ENCODE measurements at places on chromosomes 5 and 9.

- no peak for DNase-seq
These were observed 8.0 kb upstream of the UBAC1 start for GRCh38 chr9:135969064-135969683.

- DNase-seq: no peak
These were observed 52.7 kb downstream of the PLK2 start for GRCh38 chr5:58407042-58407719.

DNA sequence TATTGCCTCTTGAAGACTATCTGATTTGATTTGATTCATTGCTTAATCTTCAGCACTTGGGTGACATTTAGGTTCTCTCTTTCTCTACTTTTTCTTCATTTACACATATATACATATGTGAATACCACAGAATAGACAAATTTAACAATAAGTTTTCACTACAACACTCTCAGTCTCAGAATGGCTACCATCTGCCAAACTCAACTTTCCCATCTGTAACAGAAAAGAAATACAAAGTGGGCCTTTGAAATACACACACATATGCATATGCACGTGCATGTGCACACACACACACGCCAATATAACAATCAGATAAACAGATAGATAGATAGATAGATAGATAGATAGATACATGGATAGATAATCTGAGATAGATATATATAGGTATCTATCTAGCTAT is 762.8 kb upstream of the NUDT12 start:
- DNase-seq: no peak

- DNase-seq: no peak
These were observed 59.3 kb upstream of the ZNF169 start for GRCh38 chr9:94199776-94200175.

GRCh38 chr5:59709346-59709821 is 184.1 kb downstream of the PDE4D start:
- no peak for DNase-seq

GRCh38 chr5:74386571-74387334 is 253.8 kb downstream of the ENC1 start:
- no peak for DNase-seq

- no peak for DNase-seq
These were observed 155.2 kb downstream of the MAPKAP1 start for GRCh38 chr9:125551781-125552180.

- no peak for DNase-seq
These were observed 607.2 kb upstream of the CLINT1 start for GRCh38 chr5:158466191-158466590.

GRCh38 chr9:112817860-112818203 is 67.3 kb downstream of the SNX30 start:
- no peak for DNase-seq

DNA sequence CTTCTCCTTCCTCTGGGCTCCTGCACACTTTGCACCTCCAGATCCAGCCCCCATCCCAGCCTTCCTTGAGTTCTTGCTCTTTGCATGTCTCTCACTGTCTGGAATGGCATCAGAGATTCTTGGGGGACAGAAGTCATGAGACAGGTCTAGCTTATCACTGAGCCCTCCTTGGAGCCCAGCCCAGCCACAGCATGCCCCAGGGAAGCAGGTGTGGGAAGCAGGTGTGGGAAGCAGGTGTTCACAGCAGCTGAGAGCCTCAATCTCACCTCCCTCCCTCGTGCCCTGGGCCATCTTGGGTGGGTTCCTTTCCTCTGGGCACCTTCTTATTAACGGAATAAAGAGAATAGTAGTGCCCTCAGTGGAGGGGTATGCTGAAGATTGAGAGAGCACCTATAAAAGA is 27.2 kb downstream of the SLC6A7 start:
- DNase-seq: no peak

DNA sequence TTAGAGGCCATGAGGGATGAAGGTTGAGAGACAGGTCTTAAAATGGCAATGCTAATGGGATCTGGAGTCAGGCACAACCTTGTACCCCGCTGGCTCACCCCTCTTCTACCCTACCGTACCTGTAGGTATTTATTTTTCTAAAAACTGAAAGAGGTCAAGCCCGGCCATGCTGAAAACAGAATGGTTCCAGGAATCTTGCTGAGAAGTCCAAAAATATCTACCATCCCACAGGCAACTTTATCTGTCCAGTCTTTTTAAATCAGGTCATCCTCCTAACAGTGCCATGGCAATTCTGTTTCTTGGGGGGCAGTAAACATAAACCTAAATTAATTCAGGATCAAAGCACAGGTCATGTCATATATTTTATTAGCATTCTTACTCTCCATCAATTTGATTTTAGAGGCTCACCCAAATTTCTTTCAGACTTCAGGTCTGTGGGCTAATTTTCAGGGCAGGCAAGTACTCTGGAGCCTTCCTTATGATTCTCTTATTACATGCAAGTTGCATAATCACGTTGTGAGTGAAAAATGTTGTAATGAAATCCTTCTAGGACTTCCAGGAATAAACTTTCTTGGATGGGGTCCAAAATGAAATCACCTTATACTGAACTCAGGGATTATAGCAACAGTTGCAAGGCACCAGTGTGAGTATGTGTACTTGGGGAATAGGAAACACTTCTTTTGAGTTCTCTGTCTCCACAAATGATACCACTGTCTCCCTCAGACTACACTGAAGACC is 102.7 kb upstream of the NREP start:
- no peak for DNase-seq

GRCh38 chr9:107176436-107177151 is 106.5 kb upstream of the RAD23B start:
- no peak for DNase-seq

DNA sequence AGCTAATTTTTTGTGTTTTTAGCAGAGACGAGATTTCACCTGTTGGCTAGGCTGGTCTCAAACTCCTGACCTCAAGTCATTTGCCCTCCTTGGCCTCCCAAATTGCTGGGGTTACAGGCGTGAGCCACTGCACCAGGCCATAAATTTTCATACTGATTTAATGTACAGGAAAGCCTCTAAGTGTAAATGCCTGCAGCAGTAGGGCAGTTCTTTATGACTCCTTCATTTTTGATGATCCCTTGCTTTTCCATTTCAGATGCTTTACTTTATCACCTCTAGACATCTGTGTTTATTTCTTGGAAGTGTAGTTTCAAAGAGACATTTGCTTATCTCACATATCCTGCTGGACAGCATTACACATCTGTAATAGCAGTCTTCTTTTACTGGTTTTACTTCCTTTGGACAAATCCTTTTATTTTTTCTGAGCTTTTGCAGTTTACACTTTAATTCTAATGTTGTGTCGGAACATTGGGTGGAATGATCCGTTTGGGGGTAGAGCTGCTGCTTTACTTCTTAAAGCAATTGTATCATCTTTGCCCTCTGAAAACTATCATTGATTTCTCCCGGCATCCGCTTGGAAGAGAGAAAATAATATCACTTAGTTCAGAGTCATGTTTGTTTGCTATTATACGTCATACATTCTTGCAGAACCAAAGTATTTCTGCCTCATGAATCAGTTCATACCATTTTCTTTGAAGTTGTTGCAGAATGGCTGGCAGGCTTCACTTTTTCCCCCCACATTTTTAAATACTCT is 36.0 kb downstream of the SCGB3A1 start:
- DNase-seq: no peak

GRCh38 chr9:115202960-115203751 is 85.2 kb upstream of the TNC start:
- no peak for DNase-seq
